AG08396 (cell line): ENCODE measurements at places on chromosomes 1 and 21.

GRCh38 chr1:67674260-67675011 lies 10.6 kb upstream of the GADD45A start:
- DNase-seq = no peak

GRCh38 chr21:33185852-33186251 lies 43.9 kb upstream of the IFNAR2 start:
- DNase-seq = no peak

- no peak for DNase-seq
These were observed 74.7 kb upstream of the KCNK2 start for GRCh38 chr1:215007880-215008279.

- peak; percentile 28 for DNase-seq
These were observed at the start of gene PLA2G4A for GRCh38 chr1:186828611-186829454. PLA2G4A (plus strand) TSS chr1:186828949; CDS start chr1:186854355, 25,406 bp downstream.
